ENCODE measurements at places on chromosomes 7 and 10. TPM values are rescaled to one million over a fixed set of nuclear protein-coding genes. Genes with fewer than 3 reads are reported as not detected.

- DNase-seq: peak; percentile 40
Observed at GRCh38 chr10:69048103-69048502, 39.8 kb upstream of the SRGN start.

GRCh38 chr10:70549962-70550458, 52.5 kb downstream of the PRF1 start:
- peak; percentile 75 for DNase-seq

- DNase-seq: no peak
Observed at GRCh38 chr7:17952387-17952786, 12.1 kb upstream of the SNX13 start.

- no peak for DNase-seq
Observed at GRCh38 chr7:105693576-105693975, 112.3 kb upstream of the EFCAB10 start.

DNA sequence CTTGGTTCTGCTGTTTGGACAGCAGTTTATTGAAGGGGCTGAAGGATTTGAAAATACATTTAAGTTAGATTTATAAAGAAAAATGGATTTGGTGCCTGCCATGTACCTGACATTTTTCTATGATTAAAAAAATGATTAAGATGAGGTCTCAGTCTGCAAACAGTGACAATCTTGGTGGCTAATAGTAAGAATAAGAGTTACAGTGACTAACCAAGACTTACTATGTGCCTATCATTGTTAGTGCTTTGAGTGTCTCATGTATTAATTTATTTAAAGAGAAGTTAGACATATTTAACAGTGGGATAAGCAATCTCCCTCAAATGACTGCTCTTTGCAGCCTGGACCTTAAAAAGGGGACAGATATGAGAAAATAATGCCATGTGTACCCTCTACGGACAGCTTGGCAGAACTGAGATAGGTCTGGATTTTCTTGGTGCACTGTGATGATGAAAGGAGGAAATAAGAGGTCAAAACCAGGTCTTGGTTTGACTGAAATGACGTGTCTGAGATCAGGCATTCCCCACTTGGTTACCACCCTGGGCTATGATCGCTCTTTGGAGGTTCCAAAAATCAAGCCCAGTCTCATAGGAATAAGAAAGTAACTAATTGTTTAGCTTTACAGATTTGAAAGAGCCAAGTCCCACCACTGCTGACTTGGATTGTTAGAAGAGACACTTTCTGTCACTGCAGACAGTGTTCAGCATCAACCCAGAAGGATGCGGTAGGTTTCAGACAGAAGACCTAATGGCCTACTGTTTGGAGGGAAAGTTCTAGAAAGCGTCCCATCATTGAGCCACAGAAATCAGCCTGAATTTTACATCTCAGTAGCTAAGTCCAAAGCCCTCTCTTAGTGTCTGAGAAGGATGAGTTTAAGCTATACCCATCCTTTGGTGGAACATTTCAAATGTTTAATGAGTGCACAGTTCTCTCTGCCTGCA, 2.1 kb downstream of the CASP7 start:
- no peak for DNase-seq

GRCh38 chr7:79528421-79528820, 75.0 kb upstream of the MAGI2 start:
- DNase-seq: no peak

DNA sequence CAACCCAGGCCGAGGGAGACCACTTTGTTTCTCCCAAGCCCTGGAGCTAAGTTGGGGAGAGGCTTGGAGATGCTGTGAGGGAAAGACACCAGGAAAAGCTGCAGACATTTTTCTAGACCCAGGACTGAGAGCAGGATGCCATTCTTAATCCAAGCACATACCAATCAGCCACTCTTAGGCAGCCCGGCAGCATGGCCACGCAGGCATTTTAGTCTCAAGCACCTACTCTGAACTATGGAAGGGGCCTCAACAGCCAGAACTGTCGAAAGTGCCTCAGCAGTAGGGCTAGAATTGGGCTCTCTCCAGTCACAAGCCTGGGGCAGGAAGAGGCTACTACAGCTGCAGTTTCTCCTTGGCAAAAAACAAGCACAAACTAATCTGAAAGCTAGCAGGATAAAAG, 57.8 kb downstream of the GCC1 start:
- no peak for DNase-seq

DNA sequence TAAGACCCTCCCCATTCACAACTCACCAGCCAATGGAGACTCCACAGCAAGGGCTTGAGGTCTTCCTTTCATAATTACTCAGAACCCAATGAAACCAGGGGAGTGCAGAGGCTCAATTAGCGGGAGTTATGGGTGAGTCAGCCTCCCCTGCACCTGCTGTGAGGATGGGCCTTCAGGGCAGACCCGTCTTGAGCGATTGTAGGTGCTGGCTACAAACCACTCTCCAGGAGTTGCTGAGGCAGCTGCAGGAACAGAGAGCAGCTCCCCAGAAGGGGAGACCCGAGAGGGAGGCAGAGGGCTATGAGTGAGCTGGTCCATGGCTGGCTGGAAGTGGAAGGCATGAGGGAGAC, 58.5 kb upstream of the SORCS3 start:
- DNase-seq: no peak

GRCh38 chr10:80421707-80422536, 13.6 kb downstream of the PRXL2A start:
- DNase-seq: no peak

DNA sequence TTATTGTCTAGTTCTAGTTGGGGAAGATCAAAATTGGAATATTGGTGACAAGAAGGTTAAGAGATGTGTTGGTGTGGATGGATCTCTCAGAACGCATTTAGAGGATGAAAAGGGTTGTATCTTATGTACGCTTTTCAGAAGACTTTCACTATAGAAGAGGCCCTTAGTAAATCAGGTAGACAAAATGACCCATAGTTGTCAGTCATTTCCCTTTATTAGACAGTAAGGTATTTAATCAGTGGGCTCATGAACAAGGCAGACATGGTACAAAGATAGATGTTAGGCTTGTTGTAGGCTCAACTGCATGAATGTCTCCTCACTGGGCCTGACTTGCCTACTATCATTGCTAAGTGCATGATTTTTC, 359.2 kb downstream of the PHF14 start:
- no peak for DNase-seq

DNA sequence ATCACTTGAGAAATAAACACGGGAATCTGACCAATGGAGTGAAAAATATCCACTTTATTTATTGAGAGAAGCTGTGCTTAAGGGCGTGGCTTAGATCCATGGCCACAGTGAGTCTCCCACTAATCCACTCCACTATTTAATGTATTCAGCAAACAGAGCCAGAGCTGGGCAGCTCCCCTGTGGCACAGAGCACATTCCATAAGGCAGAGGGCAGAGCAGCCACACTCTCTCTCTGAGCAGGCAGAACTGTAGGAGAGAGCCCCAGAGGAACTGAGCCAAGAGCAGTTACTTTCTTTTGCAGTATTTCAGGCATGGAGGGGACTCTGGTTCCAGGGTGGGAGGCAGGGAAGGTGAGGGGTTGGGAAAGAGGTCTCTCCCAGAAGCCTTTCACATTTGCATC, 106.0 kb downstream of the GALNT17 start:
- no peak for DNase-seq

DNA sequence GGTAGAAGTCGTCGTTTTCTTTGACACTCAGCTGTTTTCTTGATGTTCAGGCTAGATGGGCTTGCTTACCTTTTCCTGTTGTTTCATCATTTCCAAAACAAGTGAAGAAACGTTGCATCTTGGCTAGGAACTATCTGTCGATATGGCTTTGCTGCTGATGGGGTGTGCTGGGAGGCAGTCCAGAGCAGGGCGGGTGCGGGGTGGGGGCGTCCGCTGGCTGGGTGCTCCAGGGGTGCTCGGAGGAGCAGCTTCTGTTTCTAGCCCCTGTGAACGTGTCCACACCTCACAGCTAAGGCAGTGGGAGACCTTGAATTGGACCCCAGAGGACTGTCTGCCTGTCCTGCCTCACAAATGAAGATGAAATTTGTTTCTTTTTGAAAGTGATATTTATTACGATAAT, 7.6 kb upstream of the SUN1 start:
- DNase-seq: peak; percentile 37

GRCh38 chr10:133009218-133009950, 67.0 kb upstream of the CFAP46 start:
- DNase-seq: peak; percentile 85

GRCh38 chr10:64409349-64409748, 888.1 kb downstream of the REEP3 start:
- no peak for DNase-seq

DNA sequence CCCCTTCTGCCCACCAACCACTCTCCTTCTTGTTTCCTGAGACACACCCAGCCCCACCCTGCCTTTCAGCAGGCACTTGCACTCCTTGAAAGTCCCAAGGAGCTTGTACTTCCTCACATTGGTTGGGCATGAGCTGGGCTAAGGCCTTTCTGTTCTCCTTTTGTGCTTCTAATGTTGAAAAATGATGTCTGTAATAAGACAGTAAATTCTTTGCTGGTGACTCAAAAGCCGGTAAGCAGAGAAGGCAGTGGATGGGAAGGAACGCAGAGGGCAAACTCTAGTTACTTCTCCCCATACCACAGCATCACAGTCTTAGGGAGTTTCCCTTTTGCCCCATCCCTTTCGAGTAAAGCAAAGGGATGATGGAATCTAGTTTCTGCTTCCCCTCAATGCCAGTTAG, 185.6 kb downstream of the PLXNA4 start:
- no peak for DNase-seq

DNA sequence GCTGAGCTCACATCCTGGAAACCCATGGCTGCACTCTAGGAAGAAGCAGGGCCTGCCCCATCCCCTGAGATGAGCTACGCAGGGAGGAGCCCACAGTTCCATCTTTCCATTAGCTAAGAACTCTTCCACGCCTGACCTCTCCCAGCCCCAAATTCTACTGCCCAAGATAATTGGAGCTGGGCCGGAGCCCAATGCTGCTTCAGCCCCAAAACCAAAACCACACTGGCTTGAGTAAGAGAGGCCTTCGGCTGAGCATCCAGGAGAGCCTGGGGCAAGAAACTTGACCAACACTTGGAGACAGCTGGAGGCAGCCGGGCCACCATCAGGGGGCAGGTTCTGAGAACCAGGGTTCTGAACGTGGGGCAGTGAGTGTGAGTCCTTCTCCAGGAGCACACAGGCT, 116.1 kb upstream of the ZMIZ1 start:
- no peak for DNase-seq

GRCh38 chr7:1639532-1640175, 30.4 kb upstream of the ELFN1 start:
- no peak for DNase-seq

ZNF117 gene
- total RNA-seq: 6.3 TPM

PRPS1L1 gene
- total RNA-seq: not detected

TBC1D12 gene
- 13.6 TPM for total RNA-seq

NKX2-3 gene
- 4.9 TPM for total RNA-seq

AEBP1 gene
- 14.1 TPM for total RNA-seq

ZNF365 gene
- 0.29 TPM for total RNA-seq

Data from mucosa of descending colon (tissue), 3 donors.